ENCODE measurements at places on chromosomes 11 and 22.

DNA sequence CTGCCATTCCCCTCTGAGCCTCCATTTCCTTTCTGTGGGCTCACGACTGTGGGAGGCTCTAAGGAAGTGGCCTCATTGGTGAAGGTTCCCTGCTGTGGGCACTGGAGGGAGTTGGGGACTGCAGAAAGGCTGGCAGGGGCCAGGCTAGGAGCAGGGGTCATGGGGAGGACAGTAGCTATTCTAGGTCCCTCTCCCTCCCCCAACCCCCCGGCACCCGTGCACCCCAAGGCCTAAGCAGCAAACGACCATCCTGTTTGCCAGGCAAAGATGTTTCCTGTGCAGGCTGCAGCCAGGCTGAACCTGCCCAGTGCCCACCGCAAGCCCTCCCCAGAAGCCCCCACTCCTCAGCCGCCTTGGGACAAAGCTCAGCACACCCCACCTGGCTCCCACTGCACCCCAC lies 189.4 kb downstream of the MN1 start:
- no peak for DNase-seq

DNA sequence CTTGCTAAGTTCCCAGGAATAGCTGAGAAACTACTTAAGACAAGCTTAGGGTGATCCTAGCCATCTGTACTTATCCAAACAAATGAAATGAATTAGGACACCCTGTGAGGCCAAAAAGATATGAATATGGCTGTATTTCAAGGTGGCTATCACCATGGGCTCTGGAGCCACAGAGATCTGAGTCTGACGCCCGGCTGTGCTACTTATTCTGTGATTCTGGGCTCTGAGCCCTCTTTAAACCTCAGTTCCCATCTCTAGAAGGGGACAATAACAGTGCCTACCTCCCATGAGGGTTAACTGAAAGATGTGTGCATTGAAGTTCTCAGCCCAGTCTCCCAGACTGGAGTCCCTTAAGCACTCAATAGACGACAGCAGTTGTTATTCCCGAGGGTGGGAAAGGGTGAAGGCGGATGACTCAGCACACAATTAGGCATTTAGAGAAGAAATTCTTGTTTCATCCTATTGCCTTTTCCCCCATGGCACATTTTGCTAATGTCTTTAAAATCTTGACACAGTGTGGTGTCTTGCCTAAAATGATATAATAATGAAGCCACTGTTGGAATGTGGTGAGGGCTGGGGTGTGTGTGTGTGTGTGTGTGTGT lies 132.5 kb downstream of the ADAMTS15 start:
- DNase-seq, result no peak

DNA sequence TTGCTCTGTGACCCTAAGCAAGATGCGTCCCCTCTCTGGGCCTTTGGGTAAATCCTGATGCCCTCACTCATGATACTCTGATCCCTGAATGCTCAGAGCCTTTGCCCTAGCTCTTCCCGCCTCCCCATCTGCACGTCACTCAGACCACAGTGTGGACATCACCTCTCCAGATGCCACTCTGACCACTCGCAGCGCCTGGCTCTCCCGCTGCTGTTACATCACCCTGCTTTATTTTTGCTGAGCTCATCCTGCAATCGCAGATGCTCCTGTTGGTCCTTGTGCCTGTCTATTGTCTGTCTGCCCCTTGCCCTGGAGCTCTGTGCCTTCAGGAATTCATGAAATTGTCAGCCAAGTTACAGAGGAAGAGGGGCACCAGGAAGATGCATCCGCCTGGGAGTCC lies 5.5 kb downstream of the OSM start:
- no peak for DNase-seq

GRCh38 chr22:34880662-34881061 lies 185.3 kb upstream of the ISX start:
- no peak for DNase-seq

DNA sequence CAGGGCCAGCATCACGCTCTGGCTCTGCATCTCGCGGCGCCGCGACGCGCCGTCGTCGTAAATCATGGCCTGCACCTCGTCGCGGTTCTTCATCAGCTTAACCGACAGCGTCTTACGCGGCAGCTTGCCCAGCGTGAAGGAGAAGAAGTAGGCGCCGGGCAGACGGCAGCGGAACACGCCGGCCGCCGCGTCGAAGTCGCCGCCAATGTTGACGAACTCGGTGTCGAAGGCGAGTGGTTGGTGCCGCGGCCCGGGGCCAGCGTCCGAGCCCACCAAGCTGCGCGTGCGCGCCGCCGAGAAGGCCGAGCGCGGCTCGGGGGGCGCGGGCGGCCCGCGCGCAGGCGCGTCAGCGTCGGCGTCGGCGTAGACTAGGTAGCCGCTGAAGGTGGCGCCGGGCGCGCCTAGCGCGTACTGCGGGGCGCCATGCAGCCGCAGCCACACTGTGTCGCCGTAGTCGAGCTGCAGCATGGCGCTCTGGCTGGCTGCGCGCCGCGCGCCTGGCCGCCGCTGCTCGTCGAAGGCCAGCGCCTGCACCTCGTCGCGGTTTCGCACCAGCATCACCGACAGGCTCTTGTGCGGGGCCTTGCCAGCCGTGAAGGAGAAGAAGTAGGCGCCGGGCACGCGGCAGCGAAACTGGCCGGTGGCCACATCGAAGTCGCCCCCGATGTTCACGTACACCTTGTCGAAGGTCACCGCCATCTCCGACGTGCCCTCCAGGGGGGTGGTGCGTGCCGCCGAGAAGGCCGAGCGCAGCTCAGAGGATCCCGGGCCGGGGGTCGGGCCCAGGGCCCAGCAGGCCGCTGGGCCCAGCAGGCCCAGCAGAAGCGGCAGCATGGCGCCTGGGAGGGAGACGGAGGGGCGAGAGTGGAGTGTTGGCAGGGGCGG lies 3.7 kb downstream of the FAM180B start:
- DNase-seq, result no peak

DNA sequence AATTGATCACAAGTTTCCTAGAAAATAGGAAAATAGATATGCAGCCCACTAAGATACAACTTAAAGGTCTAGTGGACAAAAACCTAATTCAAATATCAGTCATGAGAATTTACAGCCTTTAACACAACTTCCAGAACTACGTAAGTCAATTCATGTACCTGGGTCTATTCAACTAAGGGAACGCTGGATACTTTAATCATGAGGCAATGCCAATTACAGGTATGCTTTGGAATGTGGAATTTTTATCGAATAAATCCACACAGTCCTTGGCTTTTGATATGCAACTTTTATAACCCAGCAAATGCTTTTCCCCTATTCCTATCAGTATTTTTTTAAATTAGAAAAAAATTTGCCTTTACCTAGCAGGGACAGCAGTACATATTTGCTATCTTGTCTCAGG lies 289.5 kb upstream of the FAT3 start:
- DNase-seq, result no peak

GRCh38 chr22:19719050-19719482 lies 4.3 kb upstream of the GP1BB start:
- DNase-seq, result no peak

DNA sequence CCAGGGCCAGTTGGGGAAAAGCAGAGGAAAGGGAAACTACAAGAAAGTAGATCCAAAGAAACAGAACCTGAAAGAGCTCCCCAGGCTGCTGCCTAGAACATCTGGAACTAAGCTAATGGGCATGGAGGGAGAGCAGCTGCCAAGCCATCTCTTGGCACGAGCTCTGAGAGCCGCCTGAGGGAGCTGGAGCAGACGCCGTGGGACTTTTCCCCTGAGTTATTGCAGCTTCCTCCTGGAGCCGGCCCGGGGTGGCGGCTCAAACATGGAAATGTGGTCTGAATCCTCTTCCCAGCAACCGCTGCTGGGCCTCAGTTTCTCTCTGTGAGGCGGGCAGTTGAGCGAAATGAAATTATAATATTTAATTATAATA lies 41.8 kb downstream of the LIF start:
- DNase-seq, result no peak

GRCh38 chr22:37930952-37931440 lies 22.4 kb downstream of the C22orf23 start:
- no peak for DNase-seq

GRCh38 chr22:33720166-33720878 lies 200.0 kb downstream of the LARGE1 start:
- no peak for DNase-seq

DNA sequence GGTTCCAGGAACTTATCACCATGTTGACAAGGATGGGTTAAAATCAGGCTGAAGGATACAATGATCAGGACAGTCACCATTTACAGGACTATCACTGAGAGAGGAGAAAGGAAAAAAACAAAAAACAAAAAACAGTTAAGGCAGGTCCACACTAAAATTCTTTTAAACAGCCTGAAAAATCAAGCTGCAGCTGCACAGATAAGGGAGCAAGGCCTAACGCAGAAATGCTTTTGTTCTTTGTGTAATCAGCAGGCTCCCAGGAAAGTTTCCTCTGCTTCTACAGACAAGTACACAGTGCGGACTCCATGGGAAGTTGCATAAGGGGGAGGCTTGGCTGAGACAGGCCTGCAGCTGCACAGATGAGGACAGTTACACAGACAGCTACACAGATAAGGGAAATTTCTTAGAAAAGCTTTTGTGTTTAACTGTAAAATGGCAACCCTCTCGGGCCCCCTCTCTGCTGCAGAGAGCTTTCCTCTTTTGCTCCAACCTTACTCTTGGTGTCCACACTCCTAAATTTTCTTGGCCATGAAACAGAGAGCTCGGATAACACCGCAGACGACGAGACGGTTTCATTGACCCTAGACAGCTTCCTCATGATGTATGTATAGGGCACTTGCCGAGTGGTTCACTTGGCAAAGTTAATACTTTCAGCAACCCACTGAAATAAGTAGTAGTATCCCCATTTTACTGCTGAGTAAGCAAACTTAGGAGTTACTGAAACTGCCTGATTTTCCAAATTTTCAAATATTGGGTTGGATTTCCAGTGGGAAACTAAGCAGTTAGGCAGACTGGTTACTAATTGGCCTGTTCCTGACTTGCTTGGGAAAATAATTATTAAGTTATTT lies 45.5 kb downstream of the PIWIL3 start:
- no peak for DNase-seq

DNA sequence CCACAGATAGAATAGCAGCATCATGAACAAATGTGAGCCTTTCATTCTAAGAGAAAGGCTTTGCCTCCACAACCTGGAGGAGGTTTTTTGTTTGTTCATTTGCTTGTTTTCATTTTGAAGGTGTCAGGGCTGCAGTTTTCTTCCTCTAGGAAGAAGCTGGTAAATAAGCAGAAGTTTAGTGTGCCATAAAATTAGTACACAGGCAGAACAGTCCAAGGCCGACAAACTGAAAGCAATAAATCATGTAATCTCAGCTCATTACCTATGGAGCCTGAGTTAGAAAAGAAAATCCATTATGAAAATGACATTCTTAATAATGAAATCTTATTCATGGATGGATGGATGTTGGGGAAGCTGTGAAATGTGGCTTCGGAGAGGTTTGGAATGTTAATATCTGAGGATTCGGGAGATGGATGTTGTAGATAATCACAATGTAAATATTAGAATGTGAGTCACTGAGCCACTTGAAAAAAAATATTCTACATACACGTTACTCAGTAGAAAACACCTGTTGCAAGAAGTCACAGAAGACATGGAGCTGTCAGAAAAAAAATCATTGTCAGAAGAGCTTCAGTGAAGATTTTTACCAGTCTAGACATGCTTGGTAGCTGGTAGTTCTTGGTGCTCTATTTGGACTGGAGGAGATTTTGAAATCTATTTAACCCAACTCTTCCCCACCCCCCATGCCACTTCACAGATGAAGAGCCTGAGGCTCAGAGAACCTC lies 15.0 kb upstream of the ZDHHC13 start:
- DNase-seq, result no peak

GRCh38 chr22:40463017-40463631 lies 92.7 kb downstream of the SGSM3 start:
- DNase-seq, result no peak

DNA sequence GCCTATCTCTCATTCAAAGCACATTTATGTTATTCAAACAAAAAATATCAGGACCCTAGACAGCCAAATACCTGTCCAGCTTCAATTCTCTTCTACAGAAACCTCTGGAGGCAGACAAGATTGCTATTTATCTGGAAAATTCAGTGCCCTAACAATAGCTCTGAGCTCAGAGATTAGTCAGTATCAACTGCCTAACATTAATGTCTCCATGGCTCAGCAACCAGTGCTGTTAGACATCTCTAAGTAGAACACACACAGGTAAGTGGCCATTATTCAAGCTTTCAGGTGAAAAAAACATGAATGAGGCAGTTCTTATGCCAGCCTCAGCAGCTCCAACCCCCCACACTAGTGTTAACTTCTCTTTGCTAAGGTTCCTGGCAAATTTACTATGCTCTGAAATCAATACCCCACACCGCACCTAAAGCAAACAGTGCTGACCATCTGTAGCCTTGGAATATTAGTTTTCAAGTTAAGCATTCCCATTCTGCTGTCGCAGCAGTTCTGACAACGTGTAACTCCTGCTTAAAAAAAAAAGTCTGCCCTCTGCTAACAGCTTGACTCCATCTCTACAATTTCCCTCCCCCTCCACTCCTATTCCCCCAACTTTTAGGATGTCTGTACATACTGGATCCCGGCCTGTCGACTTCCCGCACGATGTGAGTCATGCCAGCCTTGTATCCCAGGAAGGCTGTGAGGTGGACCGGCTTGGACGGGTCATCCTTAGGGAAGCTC lies 1.5 kb downstream of the RPL3 start:
- no peak for DNase-seq

- no peak for DNase-seq
These were observed 21.4 kb downstream of the KCNQ1OT1 start for GRCh38 chr11:2678396-2678795.

DNA sequence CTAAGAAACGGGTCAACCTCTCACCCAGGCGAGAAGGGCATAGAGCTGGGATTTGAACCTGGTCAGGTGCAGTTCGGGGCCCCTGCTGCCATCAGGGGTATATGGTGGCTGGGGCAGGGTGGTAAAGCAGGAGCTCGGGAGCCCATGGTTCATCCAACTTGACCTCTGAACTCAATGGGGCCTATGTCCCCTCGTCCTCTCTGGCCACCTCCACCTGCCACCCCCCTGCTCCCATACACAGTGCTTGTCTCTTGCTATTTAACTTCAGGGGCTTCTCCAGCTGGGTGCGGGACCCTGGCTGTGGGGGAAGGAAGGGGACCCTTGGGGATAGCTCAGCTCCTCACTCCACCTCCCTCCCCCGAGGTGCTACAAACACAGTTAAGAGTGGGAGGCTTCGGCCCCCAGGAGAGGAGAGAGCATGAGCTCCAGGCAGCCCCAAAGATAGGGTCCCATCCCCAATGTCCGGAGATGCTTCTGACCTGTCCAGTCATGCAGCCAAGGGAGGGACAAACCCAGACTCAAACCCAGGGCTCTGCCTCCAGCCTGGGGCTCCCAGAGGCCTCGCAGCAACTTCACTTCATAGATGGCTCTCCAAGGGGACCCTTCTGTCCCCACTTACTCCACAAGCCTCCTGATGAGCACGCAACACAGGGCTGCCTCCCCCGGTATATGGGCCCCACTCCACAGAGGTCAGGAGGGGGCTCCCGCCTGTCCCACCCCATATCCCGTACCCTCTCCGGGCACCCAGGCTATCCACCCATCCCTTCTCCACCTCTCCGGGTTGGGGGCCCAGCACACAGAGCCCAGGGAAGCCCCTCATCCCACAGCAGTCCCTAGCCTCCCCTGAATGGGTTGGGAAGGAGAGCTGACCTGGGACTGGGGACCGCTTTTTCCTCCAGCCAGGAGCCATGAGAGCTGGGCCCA lies 712 bp downstream of the IL2RB start:
- no peak for DNase-seq

Data from amniotic stem cell (primary cell).